ENCODE measurements at places on chromosomes 2 and 18.

DNA sequence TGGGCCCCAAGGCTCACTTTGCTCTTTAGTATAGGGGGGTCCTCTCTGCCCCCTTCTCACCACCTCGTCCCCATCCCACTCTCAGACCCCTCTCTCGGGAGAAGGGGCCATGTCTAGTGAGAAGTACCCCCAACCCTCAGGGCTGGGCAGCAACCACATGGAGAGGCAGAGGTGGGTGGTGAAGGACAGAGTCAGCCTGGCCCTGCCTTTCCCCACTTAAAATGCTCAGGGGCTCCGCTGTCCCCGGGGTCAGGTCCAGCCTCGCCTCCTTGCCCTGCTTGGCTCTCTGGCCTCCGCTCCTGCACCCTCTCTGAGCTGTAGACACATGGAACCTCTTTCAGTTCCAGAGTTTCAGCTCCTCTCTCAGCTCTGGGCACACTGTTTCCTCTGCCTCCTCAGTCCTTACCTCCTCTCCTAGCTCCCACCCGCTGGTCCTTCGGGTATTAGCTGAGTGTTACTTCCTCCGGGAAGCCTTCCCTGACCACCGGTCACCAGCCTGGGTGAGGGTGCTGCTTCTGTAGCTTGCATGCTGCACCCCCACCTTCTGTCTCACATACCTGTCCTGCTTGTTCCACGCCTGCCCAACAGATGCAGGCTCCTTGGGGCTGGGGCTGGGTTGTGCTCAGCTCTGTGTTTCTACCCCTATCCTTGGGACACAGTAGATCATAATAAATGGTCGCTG, 79.5 kb upstream of the OTOF start:
- no peak for DNase-seq

GRCh38 chr2:162258686-162259085, 15.4 kb upstream of the FAP start:
- DNase-seq: no peak

DNA sequence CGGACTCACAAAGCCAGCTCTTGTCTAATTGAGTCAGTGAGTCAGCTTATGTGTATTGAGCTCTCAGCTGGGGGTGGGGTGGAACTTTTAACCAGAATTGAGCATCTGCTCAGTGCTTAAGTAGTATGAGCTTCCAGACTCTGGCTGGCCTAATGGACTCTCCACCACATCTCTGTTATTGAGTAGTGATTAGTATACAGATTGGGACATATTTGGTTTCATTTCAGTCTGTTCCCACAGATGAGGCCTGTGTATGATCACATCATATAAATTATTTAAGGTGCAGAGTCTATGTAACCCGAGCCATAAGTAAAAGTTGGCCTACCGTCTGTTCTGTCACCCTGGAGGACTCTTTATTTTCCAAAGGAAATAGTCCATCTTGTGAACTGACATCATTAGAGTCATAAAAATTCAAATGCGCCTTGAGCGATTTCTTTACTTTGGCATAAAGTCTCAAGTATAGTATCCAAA, 152.1 kb downstream of the THSD7B start:
- DNase-seq: no peak

GRCh38 chr18:2910751-2911425, 64.1 kb downstream of the EMILIN2 start:
- DNase-seq: no peak

All from stimulated activated CD8-positive, alpha-beta memory T cell treated with anti-CD3 and anti-CD28 coated beads, Interleukin-7, amount 100 ng/mL, for 48 hours (primary cell).